T-helper 2 cell treated with Interferon-gamma antibody and Interleukin-4, amounts not matched to agents 5 μg/mL and 100 μg/mL, for 36 hours (primary cell): ENCODE measurements at places on chromosomes 3 and 15.

- peaks cover 6% of the 10 kb centered on the region for H3K36me3 ChIP-seq
- H3K27me3 ChIP-seq = peaks cover 5% of the 10 kb centered on the region
- DNase-seq = no peak
- peak overlapping the region; percentile 6 for H3K27ac ChIP-seq
Measured at GRCh38 chr15:34109797-34110663, 8.1 kb downstream of the PGBD4 start.

DNA sequence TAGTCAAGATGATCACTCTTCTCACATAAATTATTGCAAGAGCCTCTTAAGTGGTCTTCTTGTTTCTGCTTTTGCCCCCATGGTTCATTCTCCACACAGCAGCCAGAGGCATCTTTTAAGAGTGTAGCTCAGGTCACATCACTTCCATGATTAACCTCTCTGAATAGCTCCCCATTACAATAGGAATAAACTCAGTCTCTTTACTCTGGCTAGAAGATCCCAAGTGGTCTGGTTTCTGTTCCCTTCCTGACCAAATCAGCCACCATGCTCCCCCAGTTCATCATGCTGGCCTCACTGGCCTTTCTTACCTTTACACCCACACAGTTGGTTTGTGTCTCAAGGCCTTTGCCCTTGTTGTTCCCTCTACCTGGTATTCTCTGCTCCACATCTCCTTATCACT lies 8.2 kb downstream of the HHATL start:
- no peaks in the 10 kb centered on the region for H3K27me3 ChIP-seq
- H3K4me1 ChIP-seq = peaks cover 2% of the 10 kb centered on the region
- H3K27ac ChIP-seq = no peak overlapping the region
- H3K36me3 ChIP-seq = no peaks in the 10 kb centered on the region
- DNase-seq = no peak

DNA sequence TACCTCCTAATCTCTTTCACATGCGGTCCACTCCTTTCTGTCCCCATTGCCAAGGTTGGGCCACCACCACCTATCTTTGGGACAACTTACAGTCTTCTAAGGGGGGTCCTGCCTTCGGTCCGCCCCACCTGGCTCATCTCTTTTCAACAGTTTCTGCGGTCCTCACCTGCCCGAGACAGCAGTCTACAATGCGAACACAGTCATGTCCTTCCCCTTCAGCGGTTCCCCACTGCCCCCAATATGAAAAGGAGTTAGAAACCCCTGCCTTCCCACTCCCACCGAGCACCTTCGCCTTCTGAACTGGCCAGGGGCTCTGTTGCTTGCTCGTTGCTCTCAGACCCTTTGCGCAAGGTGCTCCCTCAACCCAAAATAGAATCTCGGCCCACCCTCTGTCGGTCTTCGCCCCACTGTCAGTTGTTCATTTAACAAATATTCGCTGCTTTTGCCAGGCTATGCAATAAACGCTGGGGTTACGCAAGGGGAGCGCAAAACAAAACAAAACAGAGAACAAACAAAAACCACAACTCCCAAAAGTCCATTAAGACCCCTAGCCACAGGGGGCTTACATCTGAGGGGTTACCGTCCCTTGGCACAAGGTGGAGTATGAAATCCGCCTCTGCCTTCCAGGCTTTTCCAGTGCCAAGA lies 611 bp upstream of the FANCI start:
- peaks cover 32% of the 10 kb centered on the region for H3K4me1 ChIP-seq
- DNase-seq = no peak
- H3K36me3 ChIP-seq = peaks cover 36% of the 10 kb centered on the region
- peak overlapping the region; percentile 64 for H3K27ac ChIP-seq

DNA sequence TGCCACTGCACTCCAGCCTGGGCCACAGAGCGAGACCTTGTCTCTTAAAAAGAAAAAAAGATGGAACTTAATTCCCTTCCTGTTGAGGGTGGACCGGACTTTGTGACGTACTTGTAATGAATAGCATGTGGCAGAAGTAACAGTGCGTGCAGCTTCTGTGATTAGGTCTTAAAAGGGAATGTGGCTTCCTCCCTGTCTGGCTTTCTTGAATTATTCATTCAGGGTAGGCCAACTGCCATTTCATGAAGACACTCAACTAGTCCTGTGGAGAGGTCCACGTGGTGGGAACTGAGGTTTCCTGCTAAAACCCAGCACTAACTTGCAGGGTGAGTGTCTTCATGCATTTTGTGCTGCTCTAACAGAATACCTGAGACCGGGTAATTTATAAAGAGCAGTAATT lies 98.9 kb upstream of the PIAS1 start:
- DNase-seq = no peak
- peaks cover 18% of the 10 kb centered on the region for H3K4me1 ChIP-seq
- H3K36me3 ChIP-seq = no peaks in the 10 kb centered on the region
- H3K27me3 ChIP-seq = peaks cover 9% of the 10 kb centered on the region

GRCh38 chr3:64398476-64398875 lies 173.2 kb upstream of the PRICKLE2 start:
- H3K36me3 ChIP-seq = no peaks in the 10 kb centered on the region
- H3K4me1 ChIP-seq = peaks cover 3% of the 10 kb centered on the region
- H3K27ac ChIP-seq = no peak overlapping the region
- DNase-seq = no peak
- no peak overlapping the region for H3K4me3 ChIP-seq
- H3K27me3 ChIP-seq = peaks cover 2% of the 10 kb centered on the region

- H3K27ac ChIP-seq = no peak overlapping the region
- H3K4me1 ChIP-seq = peaks cover 4% of the 10 kb centered on the region
- peaks cover 28% of the 10 kb centered on the region for H3K36me3 ChIP-seq
Measured at GRCh38 chr3:45618081-45618509, 23.5 kb downstream of the LIMD1 start.

DNA sequence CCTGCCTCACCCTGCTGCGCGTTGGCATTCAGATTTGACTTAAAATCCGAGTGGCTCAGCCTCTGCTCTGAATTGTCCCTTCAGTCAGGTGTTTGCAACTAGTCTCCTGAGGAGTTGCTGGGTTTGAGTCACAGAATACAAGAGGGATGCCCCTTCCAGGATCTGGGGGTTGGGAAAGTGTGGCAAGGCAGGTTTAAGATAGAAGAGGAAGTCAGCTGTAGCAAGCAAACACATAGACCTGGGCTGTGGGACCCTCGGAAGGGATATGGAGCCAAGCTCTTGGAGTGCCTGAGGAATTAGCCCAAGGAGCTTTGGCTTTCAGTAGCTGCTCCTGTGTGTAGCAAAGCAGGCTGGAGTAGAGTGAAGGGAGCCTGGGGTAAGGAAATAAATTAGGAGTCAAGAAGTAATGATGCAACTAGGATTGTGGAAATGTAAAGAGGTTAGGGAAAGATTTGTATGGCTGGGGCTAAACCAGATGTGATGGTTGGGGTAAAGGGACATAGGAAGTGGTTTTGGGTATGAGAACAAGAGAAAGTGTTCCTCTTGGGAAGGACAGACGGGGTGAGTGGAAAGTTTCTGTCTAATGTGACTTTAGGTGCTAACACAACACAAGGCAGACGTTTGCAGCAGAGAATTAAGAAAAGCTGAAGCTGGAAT lies 41.2 kb downstream of the RAB7A start:
- DNase-seq = no peak
- H3K4me1 ChIP-seq = peaks cover 39% of the 10 kb centered on the region
- no peaks in the 10 kb centered on the region for H3K27me3 ChIP-seq
- H3K36me3 ChIP-seq = peaks cover 20% of the 10 kb centered on the region
- H3K4me3 ChIP-seq = no peak overlapping the region
- peak overlapping the region; percentile 5 for H3K27ac ChIP-seq

DNA sequence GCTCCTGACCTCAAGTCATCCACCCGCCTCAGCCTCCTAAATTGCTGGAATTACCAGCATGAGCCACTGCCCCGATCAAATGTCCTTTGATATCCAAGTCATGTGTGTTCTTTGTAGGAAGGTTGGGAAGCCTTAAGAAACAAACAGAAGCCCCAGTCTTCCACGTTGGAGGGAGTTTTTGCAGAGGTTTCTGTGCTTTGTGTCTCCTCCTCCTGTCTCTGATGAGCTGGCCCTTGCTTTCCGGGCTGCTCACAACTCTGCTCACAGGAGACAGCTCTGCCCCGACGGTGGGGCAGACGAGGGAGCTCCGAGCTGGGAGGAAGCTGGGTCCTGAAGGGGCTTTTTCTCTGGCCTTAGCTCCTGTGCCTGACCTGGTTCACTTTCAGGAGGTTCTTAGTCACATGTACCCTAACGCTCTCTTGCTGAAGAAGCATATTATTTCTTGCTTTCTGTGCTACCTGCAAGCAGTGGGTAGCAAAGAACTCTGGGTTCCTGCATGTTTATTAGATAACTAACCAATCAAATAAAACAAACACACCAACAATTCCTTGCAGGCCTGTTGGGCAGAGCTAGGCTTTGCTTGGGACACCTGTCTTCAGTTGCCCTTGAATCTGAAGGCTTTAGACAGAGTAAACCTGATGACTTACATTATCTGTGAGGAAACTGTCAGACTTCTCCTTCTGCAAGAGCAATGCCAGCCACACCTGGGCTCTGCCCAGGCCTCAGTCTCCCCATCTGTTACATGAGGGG lies 52.6 kb upstream of the SMAD6 start:
- H3K4me1 ChIP-seq = no peaks in the 10 kb centered on the region
- DNase-seq = no peak
- H3K27me3 ChIP-seq = peaks cover 2% of the 10 kb centered on the region

GRCh38 chr3:150787741-150788370 lies 24.9 kb upstream of the SIAH2 start:
- no peak overlapping the region for H3K27ac ChIP-seq
- H3K36me3 ChIP-seq = no peaks in the 10 kb centered on the region
- H3K4me3 ChIP-seq = no peak overlapping the region
- peaks cover 3% of the 10 kb centered on the region for H3K27me3 ChIP-seq
- H3K4me1 ChIP-seq = peaks cover 26% of the 10 kb centered on the region
- DNase-seq = peak; percentile 67

DNA sequence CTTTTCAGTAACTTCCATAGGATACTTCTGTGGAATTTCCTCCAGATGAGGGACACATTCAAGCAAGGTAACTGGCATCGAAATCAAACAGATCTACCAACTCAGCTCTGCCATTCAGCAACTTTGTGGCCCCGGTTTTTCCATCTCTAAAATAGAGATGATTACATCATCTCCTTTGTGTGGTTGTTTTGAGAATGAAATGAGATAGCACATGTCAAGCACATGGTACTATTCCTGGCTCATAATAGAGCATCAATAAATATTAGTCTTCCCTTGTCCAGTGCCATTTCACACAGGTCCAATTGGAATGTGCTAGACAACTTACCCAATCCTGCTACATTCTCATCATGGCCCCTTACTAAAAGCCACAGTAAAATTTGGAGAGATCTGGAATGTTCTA lies 24.2 kb upstream of the TM4SF4 start:
- H3K27me3 ChIP-seq = no peaks in the 10 kb centered on the region
- peaks cover 6% of the 10 kb centered on the region for H3K4me1 ChIP-seq
- no peak overlapping the region for H3K27ac ChIP-seq
- H3K4me3 ChIP-seq = no peak overlapping the region
- no peaks in the 10 kb centered on the region for H3K36me3 ChIP-seq

DNA sequence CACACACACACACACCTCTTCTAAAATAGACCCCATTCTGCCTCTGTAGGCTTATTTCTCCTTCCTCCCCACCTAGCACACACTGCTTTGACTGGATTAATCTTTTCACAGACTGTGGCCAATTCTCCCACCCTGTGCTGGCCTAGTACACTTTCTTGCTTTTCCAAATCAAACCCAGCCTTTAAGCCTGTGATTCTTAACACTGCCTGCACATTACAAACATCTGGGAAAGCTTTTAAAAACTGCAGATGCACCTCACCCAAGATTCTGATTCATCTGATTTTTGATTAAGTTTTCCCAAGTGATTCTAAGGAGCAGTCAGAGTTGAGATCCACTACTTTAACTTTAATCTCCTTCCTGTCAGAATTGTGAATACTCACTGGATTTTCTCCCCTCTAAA lies 12.8 kb downstream of the CSNK1G1 start:
- peaks cover 35% of the 10 kb centered on the region for H3K4me1 ChIP-seq
- no peaks in the 10 kb centered on the region for H3K27me3 ChIP-seq
- peak overlapping the region; percentile 14 for H3K4me3 ChIP-seq
- peaks cover 37% of the 10 kb centered on the region for H3K36me3 ChIP-seq

DNA sequence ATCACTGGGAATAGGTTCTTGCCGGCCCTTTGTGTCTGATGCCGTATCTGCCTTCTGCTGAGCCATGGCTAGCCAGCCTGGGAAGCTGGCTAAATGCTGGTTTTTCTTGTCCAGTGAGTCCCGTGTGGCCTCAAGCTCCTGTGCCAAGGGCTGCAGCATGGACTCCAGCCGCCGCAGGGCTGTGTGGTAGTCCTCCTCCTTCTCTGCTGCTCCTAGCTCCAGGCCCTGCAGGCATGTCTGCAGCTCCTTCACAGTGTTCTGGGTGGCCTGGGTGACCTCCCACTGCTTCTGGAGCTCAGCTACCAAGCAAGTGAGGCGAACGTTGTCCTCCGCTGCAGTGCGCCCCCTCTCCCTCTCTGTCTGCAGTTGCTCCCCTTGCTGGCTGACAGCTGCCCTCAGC lies 24.9 kb downstream of the CXCR6 start:
- H3K4me1 ChIP-seq = peaks cover 54% of the 10 kb centered on the region
- no peaks in the 10 kb centered on the region for H3K27me3 ChIP-seq
- H3K36me3 ChIP-seq = peaks cover 78% of the 10 kb centered on the region
- H3K27ac ChIP-seq = no peak overlapping the region
- H3K4me3 ChIP-seq = no peak overlapping the region

DNA sequence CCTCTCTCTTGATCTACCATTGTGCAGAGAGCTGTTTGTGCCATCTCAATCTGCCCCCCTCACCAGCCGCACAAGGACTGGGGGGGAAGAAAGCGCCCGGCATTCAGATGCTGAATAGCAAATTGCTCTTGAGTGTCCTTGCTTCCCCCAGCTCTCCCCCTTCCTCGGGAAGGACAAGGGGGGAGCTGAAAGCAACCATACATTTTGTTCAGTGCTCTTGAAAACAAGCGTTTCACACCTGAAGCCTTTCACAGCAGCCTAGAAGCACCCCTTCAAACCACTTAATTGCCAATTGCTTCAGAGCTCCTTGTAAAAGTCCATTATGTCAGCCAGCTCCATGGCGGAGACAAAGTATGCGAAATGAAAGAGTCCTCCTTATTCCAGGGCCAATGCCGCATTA lies 540.1 kb downstream of the NR2F2 start:
- no peaks in the 10 kb centered on the region for H3K4me1 ChIP-seq
- DNase-seq = no peak
- no peaks in the 10 kb centered on the region for H3K36me3 ChIP-seq
- H3K27ac ChIP-seq = no peak overlapping the region
